Stimulated activated CD4-positive, alpha-beta T cell treated with anti-CD3 and anti-CD28 coated beads, Interleukin-4, amount 100 ng/mL, for 24 hours (primary cell): ENCODE measurements at places on chromosomes 5 and 9.

DNA sequence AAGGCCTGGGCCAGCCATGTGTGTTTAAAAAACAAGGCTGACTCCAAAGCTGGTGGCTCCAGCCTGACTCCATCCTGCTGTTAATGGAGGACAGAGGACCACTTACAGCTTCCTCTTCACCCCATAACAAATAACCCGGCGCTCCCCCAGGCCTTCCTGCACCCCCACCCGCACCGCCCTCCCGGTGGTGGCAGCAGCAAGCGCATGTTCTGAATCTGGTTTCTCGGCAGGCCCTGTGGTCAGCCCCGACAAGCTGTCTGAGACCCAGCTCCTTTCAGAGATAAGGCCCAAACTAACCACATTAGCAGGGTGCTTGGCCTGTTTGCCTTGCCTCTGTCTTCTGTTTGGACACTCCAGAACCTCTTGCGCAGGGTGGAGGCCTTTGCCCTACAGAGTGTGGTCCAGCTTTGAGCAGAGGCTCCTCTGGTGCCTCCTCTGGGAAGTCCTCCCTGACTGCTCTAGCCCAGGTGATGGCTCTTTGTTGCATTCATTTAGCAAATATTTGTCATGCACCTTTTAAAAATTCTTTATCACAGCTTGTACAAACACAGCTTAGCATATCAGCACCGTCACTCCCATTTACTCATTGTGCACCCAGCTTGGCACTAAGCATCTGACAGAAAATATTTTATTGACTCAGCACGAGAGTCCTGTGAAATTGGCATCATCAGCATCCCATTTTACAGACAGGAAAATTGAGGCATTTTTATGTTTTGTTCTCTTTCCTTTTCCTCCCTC lies 78.4 kb downstream of the NDFIP1 start:
- DNase-seq: no peak

DNA sequence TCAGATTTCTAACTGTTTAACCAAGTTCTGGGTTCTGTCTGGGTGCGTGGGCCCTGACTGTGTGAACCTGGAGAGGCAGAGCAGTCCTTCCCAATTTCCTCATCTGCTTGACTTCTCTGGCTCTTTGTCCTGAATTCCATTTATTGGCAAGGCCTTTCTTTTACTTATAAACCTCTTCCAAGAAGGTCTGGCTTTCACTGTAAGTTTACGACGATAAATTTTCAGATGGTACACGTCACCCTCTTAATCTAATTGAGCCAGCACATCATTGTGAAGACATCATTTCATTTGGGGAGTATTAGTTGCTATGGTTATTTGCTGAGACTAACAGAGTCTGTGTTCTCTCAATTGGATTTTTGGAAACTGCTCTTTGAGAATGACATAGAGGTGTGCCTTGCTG lies 92.4 kb downstream of the ARHGAP26 start:
- DNase-seq: no peak

GRCh38 chr5:38757451-38758245 lies 88.2 kb upstream of the OSMR start:
- DNase-seq: no peak

DNA sequence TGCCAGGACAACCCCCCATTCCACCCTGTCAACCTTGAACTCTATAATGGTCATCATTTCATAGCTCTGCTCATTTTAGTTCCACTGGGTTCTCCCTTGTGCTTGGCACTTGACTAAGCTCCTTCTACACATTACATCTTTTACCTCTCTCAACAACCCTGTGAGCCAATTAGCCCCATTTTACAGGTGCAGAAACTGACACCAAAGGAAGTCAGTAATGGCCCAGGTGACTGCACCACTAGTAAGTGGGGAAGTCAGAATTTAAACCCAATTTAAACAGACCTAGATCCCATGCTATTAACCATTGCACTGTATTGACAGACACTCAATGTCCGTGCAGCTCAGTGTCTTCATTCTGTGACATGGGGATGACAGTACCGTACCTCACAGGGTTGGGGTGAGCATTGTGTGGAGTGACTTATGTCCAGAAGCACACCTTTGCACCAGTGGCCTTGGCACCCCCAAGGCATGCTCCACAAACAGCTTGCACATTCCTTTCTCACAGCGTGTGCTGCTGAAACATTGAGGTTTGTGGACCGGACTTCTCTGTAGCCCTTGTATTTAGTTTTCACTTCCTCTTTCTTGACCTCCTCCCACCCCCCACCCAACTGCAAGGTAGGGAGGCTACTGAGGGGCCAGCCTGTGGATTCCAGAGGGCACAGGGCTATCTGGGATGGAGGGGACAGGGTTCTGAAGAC lies 23.1 kb downstream of the IRF1 start:
- no peak for DNase-seq

GRCh38 chr5:89844548-89844947 lies 565.0 kb downstream of the CETN3 start:
- DNase-seq: no peak

DNA sequence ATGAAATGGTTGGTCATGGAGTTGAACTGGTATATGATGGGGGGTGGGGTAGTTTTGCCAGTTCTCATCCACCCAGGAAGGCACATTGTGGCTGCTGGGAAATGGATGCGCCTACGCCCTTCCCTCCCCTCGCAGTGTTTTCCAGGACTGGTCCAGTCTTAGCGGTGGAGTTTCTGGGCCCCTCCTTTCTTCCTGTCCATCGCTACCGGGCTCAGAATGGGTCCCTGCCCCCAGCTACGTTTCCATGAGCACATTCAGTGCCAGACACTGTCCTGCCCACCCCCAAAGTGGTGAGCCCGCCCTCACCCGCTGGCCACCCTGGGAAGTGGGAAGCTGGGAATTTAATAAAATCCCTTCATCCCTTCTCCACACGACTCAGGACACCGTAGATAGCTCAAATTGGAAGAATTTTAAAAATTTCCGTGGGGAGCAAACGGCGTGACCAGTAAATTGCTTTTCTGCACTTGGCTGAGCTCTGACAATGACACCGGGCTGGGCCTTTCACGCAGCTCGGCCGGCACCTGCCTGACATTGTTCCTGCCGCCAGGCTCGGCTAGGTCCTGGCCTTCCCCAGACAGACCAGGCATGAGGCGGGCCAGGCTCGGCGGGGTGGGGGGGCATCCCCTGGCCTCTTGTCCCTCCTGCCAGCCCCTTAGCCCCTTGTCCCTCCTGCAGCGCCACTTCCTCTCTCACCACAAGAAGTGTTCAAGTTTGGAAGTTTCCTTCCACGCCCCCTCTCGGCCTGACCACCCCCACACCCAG lies 3.6 kb downstream of the FGF18 start:
- no peak for DNase-seq

- DNase-seq: peak; percentile 29
Observed at GRCh38 chr9:89740722-89741121, 135.9 kb downstream of the GADD45G start.

- no peak for DNase-seq
Observed at GRCh38 chr9:5819174-5819573, 13.7 kb downstream of the ERMP1 start.

DNA sequence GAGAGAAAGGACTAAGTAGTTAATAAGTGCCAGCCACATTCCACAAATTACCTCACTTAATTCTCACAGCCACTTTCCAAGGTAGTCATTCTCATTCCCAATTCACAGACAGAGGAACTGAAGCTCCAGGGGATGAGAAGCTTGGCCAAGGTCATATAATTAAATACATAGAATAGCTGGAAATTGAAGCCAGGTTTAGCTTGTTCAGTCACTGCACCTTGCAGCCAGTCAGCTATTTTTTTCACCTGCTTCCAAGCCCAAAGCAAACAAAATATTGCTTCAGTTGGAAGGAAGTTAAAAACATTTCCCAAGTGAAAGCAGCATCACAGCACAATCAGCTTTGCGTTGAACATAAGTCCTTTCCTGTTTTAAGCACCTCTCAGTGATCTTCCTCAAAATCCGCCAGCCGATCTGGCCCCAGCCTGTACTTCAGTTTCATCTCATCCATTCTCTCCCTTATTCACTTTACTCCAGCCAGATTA lies 4.8 kb downstream of the ALDH1A1 start:
- no peak for DNase-seq

DNA sequence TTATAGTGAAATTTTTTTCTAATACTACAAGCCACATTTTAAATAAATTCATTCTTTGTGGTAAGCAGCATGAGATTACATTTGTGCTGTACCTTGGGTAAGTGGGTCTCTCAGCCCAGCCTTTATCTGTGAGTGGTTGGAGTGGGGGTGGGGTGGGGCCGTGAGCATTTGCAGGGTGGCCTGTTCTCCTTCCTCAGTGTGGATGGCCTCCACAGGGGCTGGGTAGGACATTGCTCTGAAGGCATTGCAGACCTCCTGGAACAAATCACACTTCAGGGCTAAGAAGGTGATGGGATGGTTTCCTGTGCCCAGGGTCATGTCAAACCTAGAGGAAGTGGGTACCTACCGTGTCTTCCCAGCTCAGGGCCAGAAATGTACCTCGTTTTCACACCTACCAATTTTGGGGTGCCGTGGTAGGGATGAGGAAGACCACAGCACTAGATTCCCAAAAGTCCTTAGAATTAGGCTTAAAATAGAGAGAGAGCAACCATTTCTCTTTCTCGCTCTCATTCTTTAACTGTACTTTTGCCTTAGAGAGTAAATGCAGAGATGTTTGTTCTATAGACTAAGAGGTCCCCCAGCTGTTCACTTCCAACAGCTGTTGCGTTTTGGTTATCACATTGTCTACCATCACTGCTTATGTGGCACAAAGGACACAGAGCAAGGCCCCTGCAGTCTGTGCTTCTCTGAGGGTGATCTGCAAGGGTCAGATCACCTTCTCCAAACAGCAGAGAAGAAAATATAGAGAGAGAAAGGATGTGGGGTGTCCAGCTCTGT lies 83.4 kb upstream of the CTSL start:
- DNase-seq: no peak

DNA sequence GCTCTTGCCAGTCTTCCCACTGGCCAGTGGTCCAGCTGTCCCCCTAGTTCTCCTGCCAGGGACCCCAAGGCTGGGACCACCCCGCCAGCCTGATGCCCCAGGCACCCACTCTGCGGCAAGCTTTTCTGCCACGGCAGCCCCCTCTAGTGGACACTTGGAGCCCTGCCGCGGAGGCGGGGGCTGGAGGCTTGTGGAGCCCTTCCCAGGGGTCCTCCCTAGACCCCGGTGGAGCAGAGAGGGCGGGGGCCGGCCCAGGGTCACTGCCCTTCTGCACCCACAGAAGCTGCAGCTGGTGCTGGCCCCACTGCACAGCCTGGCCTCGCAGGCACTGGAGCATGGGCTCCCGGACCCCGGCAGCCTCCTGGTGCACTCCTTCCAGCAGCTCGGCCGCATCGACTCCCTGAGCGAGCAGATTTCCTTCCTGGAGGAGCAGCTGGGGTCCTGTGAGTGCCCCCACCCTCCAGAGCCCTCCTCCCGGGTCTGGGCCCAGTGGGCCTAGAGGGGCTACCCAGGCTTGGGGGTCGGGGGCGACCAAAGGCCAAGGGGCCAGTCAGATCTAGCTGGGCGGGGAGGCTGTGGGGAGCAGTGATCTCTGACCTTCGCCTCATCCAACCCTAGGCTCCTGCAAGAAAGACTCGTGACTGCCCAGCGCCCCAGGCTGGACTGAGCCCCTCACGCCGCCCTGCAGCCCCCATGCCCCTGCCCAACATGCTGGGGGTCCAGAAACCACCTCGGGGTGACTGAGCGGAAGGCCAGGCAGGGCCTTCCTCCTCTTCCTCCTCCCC lies 9.1 kb downstream of the EGFL7 start:
- DNase-seq: peak; percentile 45

- no peak for DNase-seq
Observed at GRCh38 chr5:428219-428618, 14.8 kb upstream of the EXOC3 start.

- no peak for DNase-seq
Observed at GRCh38 chr5:68046445-68046844, 169.1 kb upstream of the PIK3R1 start.

GRCh38 chr5:128213833-128214232 lies 130.3 kb downstream of the SLC12A2 start:
- DNase-seq: no peak

DNA sequence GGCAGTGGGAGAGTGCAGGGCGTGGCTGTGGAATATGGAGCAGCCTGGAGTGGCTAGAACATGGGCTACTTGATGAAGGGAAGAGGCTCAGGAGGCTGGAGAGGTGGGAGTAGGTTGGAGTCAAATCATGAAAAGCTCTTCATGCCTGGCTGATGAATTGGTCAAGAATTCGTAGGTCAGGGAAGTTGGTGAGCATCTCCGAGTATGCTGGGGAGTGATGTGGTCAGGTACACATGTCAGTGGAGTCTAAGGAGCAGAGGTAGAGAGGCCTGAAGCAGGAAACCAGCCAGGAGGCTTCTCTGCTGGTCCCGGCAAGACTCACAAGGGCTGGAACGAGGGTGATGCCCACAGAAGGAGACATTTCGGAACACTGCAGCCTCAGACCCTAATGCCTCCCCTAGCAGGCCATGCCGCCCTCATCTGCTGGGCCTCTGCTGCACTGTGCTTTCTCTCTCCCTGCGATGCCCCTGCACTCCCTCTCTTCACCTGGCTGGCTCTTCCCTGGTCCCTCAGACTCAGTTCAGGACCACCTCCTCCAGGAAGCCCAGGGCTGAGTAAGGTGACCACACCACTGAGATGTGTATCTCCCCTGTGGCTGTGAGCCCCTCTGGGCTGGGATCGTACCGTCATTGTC lies 33.6 kb downstream of the TMOD1 start:
- DNase-seq: no peak

DNA sequence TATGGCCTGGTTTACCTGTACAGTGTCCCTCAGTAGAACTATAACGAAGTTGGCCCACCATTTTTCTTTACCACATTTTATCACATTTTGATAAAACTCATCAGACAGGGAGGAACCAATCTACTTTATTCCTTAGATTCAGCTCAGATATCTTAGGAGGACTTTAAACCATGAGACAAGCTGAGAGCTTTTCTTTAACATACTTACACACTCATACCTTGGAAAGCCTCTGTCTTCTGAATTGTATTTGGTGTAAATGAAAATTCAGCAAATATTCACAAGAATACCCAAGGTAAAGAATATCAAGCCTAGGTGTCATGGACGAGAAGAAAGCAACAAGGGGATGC lies 313.2 kb downstream of the ENC1 start:
- DNase-seq: no peak

DNA sequence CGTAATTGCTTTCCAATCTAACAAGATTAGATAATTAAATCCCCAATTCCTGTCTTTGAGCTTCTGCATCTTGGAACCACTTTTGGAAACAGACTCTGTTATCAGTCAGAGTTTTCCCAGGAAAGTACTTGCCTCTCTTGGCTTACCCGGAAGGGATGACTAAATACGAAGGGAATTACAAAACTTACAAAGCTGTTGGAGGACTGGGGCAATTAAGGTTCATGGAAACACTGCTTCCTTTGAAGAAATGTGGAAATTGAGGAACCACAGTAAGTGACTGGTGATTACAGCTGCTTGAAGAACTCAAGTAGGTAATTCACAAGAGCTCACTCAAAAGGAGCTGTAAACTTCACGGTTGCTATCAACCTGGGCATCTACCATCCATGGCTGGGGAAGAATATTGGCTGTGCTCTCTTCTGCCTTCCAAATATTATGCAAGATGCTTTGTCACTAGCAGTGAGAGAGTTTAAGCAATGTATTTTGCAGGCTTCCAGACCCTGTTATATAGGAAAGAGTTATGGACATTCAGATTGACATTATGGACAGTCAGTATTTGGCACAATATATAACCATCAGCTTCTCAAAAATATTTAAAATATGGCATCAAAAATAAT lies 104.6 kb upstream of the MAN2A1 start:
- no peak for DNase-seq

DNA sequence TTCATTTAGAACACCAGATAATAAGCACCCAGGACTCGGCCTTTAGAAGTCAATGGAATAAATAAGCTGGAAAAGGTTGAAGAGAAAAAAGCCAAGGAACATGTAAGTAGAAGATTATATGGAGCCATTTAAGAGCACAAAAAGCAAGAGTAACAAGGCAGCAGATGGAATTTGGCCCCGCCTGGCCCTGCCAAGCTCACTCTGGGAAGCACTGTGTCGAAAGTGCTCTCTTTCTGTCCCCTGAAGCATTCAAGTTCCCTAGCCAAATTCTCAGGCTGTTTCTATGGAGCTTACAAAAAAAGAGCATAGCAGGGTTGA lies 73.0 kb upstream of the GPR151 start:
- DNase-seq: no peak
